ENCODE measurements at places on chromosomes 7 and 10.

GRCh38 chr10:101897633-101898032 is 54.0 kb upstream of the KCNIP2 start:
- no peaks in the 10 kb centered on the region for H3K36me3 ChIP-seq
- H3K27ac ChIP-seq = no peak overlapping the region
- H3K4me3 ChIP-seq = no peak overlapping the region
- peaks cover 5% of the 10 kb centered on the region for H3K4me1 ChIP-seq
- H3K27me3 ChIP-seq = no peaks in the 10 kb centered on the region

- no peaks in the 10 kb centered on the region for H3K4me1 ChIP-seq
- H3K36me3 ChIP-seq = no peaks in the 10 kb centered on the region
- no peak for DNase-seq
- no peaks in the 10 kb centered on the region for H3K27me3 ChIP-seq
Measured at GRCh38 chr10:24971374-24971773, 19.0 kb upstream of the PRTFDC1 start.

DNA sequence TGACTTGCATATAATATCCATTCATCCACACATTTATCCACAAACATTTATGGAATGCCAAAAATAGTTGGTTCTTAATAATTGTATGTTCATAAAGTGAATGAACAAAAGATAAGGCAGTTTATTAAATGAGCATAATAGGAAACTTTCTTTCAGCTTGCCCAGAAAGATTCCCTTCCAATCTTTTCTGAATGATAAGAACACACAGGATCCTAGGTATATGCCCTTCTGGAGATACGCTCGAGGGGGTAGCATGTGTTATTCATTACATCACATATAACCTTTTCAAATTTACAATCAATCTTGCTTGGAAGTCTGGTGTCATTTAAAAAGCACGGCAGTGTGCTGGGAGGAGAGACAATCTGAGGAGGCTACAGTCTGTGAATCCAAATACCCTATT is 80.4 kb upstream of the PDK4 start:
- H3K27ac ChIP-seq = no peak overlapping the region
- no peaks in the 10 kb centered on the region for H3K27me3 ChIP-seq
- DNase-seq = no peak

GRCh38 chr7:55550841-55551537 is 21.3 kb downstream of the VOPP1 start:
- H3K36me3 ChIP-seq = no peaks in the 10 kb centered on the region
- DNase-seq = no peak
- peaks cover 59% of the 10 kb centered on the region for H3K4me1 ChIP-seq
- H3K27ac ChIP-seq = no peak overlapping the region

DNA sequence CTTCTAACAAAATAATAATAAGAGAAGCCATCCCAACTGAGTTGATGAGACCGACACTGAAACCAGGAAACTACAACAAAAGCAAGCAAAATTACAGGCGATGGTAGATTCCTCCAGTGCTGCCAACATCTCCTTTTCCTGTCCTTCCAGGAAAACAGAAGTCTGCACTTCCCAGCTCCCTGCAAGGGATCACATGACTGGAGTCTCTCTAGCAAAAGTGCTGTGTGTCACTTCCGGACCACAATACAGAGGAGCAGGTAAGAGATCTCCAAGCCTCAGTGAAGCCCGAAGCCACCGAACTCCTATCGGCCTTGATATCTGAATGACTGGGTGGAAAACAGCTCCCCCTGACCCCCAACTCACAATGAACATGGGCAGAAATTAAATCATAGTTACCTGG is 63.2 kb downstream of the SMURF1 start:
- peaks cover 14% of the 10 kb centered on the region for H3K4me1 ChIP-seq
- H3K27me3 ChIP-seq = no peaks in the 10 kb centered on the region
- no peak overlapping the region for H3K27ac ChIP-seq
- DNase-seq = no peak
- no peak overlapping the region for H3K4me3 ChIP-seq
- H3K36me3 ChIP-seq = no peaks in the 10 kb centered on the region

DNA sequence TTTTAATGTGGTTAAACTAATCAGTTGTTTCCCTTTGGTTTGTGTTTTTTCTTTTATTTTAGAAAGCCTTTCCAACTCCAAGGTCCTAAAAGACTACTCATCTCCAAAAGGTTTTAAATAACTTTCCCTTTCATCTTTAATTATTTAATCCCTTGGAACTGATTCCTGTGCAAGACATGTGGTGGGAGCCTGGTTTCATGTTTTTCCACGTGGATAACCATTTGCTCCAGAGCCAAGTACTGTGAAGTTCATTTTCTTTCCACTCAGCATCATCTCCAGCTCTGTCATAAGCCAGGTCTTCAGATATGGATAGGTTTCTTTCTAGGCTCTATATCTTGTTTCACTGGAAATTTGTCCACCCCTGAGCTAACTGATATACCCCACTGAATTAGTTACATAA is 16.7 kb downstream of the PPP1R3C start:
- no peaks in the 10 kb centered on the region for H3K36me3 ChIP-seq
- no peak for DNase-seq
- no peaks in the 10 kb centered on the region for H3K27me3 ChIP-seq
- no peak overlapping the region for H3K27ac ChIP-seq
- no peaks in the 10 kb centered on the region for H3K4me1 ChIP-seq

All from Panc1 (cell line).